ENCODE measurements at places on chromosomes 7 and 10. TPM values are rescaled to one million over a fixed set of nuclear protein-coding genes. Genes with fewer than 3 reads are reported as not detected.

Gene MPP7
- 18.7 TPM for total RNA-seq

Gene MRC1
- not detected for total RNA-seq

Gene GARIN1A
- 0.48 TPM for total RNA-seq

- no peak for DNase-seq
Measured at GRCh38 chr10:117409549-117410305, 34.5 kb upstream of the PDZD8 start.

Gene BMPER
- total RNA-seq = not detected

- no peak for DNase-seq
Measured at GRCh38 chr10:23742368-23742767, 303.5 kb downstream of the OTUD1 start.

GRCh38 chr7:1914321-1914720, 244.2 kb downstream of the ELFN1 start:
- DNase-seq = no peak

Gene MRLN
- total RNA-seq = not detected

Gene MACC1
- total RNA-seq = 0.22 TPM

- no peak for DNase-seq
Measured at GRCh38 chr7:2000153-2000687, 232.5 kb downstream of the MAD1L1 start.

Gene WASHC2C
- 69.9 TPM for total RNA-seq

- no peak for DNase-seq
Measured at GRCh38 chr7:75687246-75688088, 51.3 kb downstream of the HIP1 start.

GRCh38 chr7:94792241-94792640, 115.2 kb upstream of the PPP1R9A start:
- no peak for DNase-seq

- DNase-seq = peak; percentile 50
Measured at GRCh38 chr7:29921404-29922010, 68.1 kb downstream of the SCRN1 start.

GRCh38 chr7:106704000-106704840, 43.3 kb upstream of the CCDC71L start:
- no peak for DNase-seq

DNA sequence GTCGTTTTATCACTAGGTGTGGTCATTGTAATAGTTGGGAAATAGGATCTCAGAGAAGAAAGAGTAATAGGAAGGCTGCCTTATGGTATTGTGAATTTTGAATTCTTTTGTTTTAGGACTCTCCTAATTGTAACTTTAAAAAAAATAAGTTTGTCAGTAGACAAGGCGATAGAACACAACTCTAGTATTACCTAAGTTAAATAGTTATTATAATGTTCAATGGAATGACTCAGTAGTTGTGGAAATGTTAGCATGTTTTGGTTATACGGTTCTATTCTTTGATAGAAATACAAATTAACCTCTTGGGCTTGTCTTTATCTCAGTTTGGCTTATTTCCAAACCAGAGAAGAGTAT, 1.4 kb downstream of the DNAH11 start:
- DNase-seq = no peak

DNA sequence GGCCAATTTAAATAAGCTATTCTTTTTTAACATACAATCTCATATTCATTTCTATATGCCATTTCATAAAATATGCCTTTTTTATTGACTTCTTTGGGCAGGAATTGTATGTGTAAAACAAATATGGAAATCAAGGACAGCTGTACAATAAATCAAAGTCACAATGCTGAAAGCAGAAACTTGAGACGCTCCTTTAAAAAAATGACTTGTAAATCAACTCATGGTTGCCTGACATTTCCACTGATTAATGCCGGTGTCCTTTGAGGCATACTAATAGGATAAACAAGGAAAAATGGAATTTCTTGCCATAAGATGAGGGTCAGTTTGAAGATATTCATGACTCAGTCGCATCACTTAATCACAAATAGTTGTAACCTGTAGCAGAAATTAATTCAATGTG, 247.4 kb upstream of the TEX47 start:
- no peak for DNase-seq

DNA sequence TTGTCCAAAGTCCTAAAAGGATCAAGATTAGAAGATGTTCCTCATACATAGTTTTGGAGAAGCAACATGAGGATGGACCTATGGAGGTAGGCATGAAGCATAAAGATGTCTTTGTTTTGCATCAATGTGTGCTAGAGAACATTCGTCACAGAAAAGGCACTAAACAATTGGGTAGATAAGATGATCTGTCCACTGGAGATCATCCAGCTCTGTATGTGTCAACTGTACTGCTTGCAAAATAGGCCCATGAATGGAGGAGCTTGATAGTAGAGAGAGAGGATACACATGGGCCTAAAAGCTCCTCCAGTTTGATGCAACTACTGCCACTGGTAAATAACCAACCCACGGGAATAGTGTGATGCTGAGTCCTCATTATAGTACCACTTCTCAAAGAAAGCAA, 286.4 kb upstream of the HGF start:
- no peak for DNase-seq

- no peak for DNase-seq
Measured at GRCh38 chr10:43904301-43904700, 255.6 kb upstream of the ZNF32 start.

DNA sequence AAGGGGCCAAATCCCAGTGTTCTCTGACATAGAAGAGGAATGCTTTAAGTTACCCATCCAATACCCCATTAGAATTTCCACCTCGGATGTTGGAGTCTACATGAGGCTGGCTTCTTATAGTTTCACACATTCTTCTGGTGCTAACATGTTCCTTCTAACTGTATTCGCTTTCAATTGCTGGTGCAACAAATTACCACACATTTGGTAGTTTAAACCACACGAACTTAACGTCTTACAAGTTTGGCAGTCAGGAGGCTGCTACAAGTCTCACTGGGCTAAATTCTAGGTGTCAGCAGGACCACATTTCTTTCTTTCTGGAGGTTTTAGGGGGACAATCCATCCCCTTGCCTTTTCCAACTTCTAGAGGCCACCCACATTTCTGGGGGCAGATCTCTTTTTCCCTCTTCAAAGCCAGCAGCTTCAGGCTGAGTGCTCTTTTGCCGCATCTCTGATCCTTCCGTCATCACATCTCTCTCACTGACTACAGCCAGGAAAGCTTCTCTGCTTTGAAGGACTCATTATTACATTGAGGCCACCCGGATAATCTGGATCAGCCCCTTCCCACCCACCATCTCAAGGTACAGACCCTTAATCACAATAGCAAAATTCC, 5.1 kb upstream of the MACC1 start:
- no peak for DNase-seq

- no peak for DNase-seq
Measured at GRCh38 chr10:124086097-124086710, 7.2 kb downstream of the CHST15 start.

DNA sequence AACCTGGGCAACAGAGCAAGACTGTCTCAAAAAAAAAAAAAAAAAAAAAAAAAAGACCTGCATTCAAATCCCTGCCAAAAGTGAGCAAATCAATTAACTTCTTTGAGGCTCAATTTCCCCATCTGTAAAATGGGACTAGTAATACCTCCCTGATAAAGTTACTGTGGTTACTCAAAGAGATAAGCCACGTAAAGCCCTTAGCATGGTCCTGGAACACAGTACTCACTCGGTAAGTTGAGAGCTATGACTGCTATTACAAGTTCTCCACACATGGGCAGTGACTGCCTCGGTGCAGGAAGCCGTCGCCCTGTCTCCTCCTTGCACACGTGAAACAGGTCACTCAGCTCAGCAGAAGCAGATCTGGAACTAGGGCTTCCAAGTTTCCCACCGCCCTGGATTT, 37.9 kb downstream of the DDIT4 start:
- DNase-seq = no peak

DNA sequence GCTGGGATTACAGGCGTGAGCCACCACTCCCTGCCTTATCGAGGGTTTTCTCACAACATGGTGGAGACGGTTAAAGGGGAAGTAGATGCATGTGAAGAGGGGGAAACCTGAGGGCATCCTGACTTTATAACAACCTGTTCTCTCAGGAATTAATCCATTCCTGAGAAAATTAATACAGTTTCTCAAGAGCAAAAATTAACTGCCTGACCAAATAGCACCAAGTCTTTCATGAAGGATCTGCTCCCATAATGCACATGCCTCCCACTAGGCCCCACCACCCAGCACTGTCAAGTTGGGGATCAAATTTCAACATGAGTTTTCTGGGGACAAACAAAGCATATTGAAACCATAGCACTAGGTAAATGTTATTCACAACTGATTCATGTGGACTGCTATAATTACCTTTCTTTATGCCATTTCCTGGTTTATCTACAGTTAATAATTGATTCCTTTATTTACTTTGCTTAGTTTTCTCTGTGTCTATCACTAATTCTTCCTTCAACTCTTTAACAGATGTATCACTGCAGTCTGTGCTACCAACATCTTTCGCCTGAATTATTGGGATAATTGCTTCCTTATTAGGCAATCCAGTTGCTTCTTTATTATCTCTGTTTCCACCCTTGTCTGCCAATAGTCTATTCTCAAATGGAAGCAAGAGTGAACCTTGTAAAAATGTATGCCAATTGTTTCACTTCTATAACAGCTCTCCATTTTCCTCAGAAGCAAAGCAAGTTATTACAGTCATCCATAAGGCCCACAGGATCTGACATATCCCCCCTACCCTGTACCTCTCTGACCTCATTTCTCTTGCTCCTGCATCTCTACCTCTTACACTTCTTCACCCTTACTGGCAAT, 12.9 kb upstream of the MICU1 start:
- DNase-seq = no peak

Gene GCK
- not detected for total RNA-seq

DNA sequence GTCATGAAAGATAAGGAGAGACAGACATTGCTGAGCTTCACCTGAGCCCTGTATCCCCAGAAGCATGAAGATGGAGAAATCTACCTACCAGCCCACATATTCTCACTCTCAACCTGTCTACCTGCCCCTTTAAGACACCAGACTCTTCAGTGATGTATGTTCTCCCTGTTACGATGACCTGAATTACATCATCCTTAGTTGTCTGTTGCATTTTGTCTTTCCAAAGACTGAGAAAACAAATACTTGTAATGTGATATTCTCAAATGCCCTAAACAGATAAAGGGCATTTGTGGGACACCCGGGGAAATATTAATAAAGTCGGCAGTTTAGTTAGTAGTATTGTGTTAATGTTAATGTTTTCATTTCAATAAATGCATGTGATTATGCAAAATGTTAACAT, 305.8 kb upstream of the IGFBP3 start:
- DNase-seq = no peak

Gene TFPI2
- not detected for total RNA-seq

DNA sequence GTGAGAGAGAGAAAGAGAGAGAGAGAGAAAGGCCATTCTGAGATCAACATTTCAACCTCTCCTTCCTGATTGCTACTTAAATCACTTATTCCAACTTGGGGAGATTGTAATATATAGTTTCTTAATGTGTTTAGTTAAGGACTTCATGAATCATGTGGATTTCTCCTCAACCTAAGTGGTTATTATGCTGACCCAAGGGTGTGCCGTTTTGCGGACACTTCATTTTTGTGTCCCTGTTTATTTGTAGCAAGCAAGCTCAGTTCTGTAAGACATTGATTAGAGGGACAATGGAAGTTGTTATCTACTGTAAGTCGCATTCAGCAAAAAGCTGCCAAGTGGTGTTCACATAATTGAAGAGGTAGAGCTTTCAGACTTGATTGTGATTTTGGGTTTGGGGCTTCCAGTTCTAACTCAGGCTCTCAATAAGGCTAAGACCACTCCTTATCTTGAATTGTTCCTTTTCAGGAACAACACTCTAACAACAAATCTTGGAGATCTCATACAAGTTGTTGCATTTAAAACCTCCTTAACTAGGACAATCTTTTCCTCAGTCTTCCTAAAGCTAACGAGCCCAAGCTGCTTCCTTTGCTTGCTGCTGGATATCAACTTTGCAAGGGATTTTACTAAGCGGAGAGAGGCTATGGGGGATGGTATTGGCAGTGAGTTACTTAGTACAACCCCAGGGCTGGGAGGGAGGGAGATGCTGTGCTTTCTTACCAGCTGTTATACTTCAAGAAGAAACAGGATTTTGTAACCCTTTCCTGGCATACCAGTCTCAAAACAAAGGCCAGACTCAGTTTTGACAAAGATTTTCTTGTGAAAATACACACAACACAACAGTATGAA, 19.8 kb upstream of the COL1A2 start:
- DNase-seq = no peak

DNA sequence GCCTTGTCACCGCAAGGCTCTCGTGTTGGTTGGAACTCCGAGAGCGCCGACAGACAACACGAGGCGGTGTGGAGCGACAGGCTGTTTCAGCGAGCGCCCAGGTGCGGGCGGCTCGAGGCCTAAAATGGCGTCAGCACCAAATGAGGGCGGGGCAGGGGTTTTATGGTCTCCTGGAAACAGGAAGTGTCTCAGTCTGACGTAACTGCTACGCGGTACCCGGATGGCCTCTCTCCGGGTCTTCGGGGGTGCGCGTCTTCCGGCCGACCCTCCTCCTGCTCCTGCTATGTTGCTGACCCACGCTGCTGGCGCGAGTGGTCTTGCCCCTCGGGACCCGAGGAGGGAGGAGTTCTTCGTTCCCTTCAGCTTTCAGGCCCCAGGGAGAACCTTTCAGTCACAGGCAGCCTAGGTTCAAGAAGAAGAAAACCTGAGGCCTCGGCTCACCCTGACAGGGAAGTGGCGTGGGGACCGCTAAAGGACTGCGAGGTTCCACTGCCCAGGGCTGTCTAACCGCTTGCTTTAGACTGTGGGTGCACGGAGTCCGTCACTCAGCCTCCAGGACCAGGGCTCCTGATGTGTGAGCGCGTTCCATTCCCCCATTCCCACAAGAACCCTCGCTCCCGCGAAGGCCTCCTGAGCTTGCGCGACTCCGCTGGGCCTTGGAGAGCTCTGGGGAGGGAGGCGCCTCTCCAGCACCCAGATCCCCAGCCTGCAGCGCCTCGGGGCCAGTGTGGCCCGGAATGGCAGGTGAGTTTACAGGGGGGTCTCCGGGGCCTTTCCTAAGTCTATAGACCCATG, 77.3 kb downstream of the GLRX3 start:
- no peak for DNase-seq

All from activated CD4-positive, alpha-beta T cell treated with anti-CD3 and anti-CD28 coated beads, Interleukin-2, amount 10 ng/mL, durations not matched to agents 7 days and 5 days (primary cell).